A172 (cell line): ENCODE measurements at places on chromosomes 1 and 21. TPM values are rescaled to one million over a fixed set of nuclear protein-coding genes. Genes with fewer than 3 reads are reported as not detected.

GRCh38 chr1:87530042-87530807 lies 201.5 kb downstream of the LMO4 start:
- no peak for DNase-seq

HMGN1 gene
- 461 and 562 TPM in 2 replicates for total RNA-seq

FASLG gene
- not detected in 2 replicates for total RNA-seq

DNA sequence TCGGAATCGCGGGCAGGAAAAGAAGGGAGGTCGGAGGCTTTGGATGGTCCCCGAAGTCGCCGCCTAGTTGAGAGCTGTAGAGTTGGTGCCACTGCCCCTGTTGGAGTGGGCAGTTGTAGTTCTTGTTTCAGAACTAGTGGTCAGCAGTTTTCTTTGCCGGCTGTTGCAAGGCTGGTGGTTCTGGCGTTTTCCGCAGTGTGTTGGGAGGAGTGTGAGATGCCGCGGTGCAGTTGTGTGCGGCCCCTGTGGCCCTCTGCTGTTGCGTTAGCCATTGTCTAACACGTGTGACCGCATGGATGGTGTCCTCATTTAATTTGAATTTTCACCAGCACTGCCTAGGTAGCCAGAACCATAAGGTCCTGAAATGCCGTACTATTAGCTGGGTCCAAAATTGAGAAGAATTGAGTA lies 1.4 kb downstream of the ARF1 start:
- DNase-seq, result no peak

DNA sequence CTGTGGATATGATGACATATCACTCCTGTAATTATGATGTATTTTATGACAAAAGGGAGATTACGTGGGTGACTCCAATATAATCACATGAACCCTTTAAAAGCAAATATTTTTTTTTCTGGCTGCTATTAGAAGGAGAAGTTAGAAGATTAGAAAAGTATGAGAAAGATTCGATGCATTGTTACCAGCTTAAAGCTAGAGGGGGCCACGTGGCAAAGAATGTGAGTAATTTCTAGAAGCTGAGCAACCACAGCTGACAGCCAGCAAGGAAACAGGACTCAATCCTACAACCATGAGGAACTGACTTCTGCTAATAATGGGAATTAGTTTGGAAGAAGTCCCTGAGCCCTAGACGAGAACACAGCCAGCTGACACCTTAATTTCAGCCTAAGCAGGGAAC lies 56.3 kb upstream of the C1orf87 start:
- no peak for DNase-seq

LENEP gene
- total RNA-seq, result not detected in 2 replicates

HAO2 gene
- not detected in 2 replicates for total RNA-seq

DNA sequence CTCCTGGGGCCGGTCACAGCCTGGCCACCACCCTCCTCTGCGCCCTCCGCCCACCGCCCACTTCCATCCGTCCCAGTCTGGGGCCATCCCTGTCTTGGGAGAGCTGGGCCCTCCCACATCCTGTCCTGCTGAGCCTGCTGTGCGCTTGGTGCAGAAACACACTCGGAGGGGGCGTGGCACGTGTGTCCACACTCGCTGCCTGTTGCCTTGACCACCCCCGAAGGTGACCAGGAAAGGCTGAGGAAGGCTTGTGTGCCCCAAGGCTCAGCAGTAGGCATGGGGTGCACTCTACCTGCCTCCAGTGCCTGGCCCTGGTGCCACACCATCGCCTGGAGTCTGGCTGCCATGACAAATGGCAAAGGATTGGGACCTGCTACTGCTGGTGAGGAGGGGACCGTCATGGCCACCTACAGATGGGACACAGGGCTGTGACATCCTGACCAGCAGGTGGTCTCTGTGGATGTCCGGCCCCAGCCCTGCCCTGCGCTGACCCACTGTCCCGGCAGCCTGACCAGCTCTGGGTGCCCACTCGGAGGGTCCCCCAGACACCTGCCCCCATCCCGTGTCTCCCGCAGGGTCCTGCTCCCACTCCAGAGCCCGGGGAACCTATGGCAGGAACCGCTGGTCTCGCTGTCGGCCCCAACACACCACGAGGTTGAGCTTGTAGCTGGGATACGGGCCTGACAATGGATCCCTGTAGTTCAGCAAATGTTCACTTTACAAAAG lies 23.2 kb upstream of the PTTG1IP start:
- DNase-seq, result no peak

DNA sequence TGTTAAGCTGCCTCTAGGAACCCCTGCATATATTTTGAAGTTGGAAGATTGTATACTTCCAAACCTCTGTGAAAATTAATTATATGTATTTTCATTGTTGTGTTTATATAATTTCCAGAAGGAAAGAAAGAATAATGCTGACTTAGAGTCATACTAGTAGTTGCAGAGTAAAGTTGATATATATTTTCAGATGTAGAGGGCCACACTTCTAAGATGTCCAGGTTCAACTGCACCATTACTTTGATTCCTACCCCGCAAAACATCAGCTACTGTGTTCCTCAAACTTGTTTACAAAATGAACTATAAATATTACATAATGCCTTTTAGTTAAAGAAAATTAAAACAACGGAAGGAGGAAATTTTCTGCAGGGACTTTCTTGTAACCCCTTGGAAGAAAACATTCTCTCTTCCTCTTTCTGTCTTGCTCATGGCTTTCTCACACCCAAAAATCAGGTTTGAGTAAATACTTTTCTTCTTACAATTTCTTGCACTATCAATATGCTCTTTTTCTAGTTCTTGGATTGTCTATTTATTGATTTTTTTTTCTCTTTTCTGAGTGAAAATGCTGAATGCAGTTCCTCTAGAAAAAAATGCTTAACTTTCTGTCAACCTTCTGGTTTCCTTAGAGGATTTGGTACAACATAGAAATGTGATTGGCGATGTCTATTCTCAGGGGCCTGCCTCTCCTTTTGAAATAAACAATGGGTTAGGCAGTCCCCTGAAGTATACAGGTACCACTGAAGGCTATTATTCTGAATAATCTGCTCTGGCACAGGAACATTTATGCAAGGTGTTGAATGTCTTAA lies 867.8 kb downstream of the TTLL7 start:
- no peak for DNase-seq

DNA sequence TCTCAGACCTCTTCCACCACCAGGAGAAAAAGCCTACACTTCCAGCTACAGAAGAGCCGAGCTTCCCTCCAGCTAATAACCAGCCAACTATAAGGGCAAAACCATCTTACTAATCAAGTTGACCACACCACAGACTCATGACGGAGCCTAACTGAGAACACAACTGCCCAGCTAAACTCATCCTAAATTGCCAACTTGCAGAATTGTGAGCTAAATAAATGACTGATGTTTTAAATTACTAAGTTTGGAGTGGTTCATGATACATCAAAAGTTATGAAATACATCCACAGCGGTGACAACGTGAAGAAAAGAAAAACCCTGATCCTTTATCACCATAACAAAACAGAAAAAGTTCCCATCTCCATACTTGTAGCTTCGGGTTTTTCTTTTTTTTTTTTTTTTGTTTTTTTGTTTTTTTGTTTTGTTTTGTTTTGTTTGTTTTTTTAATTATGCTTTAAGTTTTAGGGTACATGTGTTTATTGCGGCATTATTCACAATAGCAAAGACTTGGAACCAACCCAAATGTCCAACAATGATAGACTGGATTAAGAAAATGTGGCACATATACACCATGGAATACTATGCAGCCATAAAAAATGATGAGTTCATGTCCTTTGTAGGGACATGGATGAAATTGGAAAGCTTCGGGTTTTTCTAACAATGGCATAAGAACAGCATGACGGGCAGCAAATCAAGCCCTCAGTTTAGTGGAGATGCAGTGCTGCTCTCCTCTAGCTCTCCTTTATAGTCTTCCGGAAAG lies 122.6 kb downstream of the PIGK start:
- DNase-seq, result no peak

DNA sequence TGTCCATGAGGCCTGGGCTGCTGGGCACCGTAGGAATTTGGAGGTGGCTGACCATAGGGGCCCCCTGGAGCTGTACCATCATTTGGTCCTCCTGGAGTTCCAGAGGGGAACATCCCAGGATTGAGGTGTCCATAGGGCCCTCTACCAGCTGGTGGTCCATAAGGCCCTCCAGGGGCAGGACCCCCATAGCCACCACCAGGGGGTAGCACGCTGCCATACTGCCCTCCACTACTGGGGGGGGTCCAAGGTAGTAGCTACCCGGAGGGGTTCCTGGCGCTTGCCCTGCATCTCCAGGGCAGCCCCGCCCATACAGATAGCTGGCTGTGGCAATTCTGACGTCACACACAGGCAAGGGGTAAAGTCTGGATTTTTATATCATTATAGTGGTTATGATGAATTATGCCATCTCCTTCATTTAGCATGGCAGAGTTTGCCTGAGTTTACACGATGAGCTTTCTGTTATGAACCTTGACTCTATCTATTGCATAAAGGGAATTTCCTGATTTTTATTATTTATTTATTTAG lies 13.2 kb downstream of the MDM4 start:
- no peak for DNase-seq
